ENCODE measurements at places on chromosomes 7 and 10. TPM values are rescaled to one million over a fixed set of nuclear protein-coding genes. Genes with fewer than 3 reads are reported as not detected.
A peak's percentile ranks its signal among the peaks of the same experiment; 100 is the strongest.

Gene MUC3A
- total RNA-seq = not detected

Gene SGCE
- total RNA-seq = 0.93 TPM

Gene COL13A1
- total RNA-seq = not detected

Gene NPY4R2
- total RNA-seq = not detected

Gene PCDH15
- not detected for total RNA-seq

- no peaks in the 10 kb centered on the region for H3K4me1 ChIP-seq
- no peak overlapping the region for H3K4me3 ChIP-seq
- no peak overlapping the region for H3K27ac ChIP-seq
- no peaks in the 10 kb centered on the region for H3K27me3 ChIP-seq
- no peak for DNase-seq
Observed at GRCh38 chr10:36591436-36591835, 534.0 kb upstream of the ANKRD30A start.

GRCh38 chr10:1366811-1367425 is 310.7 kb downstream of the WDR37 start:
- H3K36me3 ChIP-seq = no peaks in the 10 kb centered on the region
- H3K4me1 ChIP-seq = no peaks in the 10 kb centered on the region
- H3K4me3 ChIP-seq = no peak overlapping the region
- DNase-seq = peak; percentile 4

DNA sequence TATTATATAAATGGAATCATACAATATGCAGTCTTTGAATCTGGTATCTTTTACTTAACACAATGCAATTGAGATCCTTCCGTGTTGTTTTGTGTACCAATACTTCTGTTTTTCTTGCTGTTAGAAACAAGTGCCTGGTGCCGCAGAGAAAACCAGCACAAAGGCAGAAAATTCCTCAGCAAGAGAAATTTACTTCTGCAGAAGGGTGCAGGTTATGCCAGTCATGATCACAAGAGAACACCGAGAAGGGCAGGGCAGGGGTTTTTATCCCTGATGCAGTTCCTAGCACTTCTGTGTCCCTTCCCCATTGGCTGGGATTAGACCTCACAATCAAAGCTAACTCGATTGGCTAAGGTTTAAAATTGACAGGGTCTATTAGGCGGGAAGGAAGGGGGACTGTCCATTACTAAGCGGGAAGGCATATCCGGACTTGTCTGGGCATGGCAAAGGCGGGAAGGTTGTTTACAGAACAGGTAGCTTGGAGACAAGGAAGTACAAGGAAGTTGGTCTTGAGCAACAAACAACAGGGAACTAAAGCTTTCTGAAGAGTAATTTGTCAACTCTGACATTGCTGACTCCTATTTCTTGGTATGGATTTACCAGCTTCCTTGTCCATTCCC is 2.4 kb upstream of the ZNF33B start:
- peak overlapping the region; percentile 24 for H3K4me3 ChIP-seq
- H3K27me3 ChIP-seq = no peaks in the 10 kb centered on the region
- H3K4me1 ChIP-seq = peaks cover 28% of the 10 kb centered on the region
- peaks cover 18% of the 10 kb centered on the region for H3K36me3 ChIP-seq

GRCh38 chr10:78184851-78185692 is 151.4 kb downstream of the RPS24 start:
- no peak overlapping the region for H3K27ac ChIP-seq
- H3K4me1 ChIP-seq = no peaks in the 10 kb centered on the region
- H3K4me3 ChIP-seq = no peak overlapping the region
- DNase-seq = no peak
- H3K36me3 ChIP-seq = no peaks in the 10 kb centered on the region

- no peak for DNase-seq
- H3K4me1 ChIP-seq = peaks cover 5% of the 10 kb centered on the region
- no peak overlapping the region for H3K4me3 ChIP-seq
- H3K36me3 ChIP-seq = peaks cover 4% of the 10 kb centered on the region
Observed at GRCh38 chr10:49268185-49268584, 30.8 kb upstream of the C10orf71 start.

DNA sequence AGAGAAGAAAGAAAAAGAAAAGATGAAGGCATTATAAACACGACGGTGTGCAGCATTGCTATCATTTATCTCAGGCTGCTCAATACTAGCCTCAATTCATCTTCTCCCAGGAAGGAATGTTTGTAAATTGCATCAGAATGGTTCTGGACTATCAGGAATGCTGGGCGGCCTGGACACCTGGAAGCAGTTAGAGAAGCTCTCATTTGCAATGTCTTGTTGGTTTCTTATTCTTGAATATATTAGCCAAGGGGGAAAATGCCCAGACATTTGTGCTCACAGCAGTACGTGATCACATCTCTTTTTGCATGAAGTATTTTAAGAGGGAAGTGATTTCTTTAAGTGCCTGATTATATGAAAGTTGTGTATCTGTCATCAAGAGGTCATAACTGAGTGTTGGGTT is 85.6 kb upstream of the IMMP2L start:
- H3K27ac ChIP-seq = no peak overlapping the region
- H3K27me3 ChIP-seq = no peaks in the 10 kb centered on the region
- H3K4me3 ChIP-seq = no peak overlapping the region
- H3K4me1 ChIP-seq = no peaks in the 10 kb centered on the region
- no peak for DNase-seq
- no peaks in the 10 kb centered on the region for H3K36me3 ChIP-seq

- no peaks in the 10 kb centered on the region for H3K27me3 ChIP-seq
- no peak for DNase-seq
- no peak overlapping the region for H3K4me3 ChIP-seq
- no peaks in the 10 kb centered on the region for H3K36me3 ChIP-seq
Observed at GRCh38 chr7:30168835-30169573, 34.2 kb downstream of the MTURN start.

- peaks cover under 1% of the 10 kb centered on the region for H3K36me3 ChIP-seq
- H3K27ac ChIP-seq = no peak overlapping the region
- DNase-seq = no peak
Observed at GRCh38 chr7:96250776-96251361, 71.0 kb downstream of the SLC25A13 start.

All from activated CD4-positive, alpha-beta memory T cell treated with anti-CD3 and anti-CD28 coated beads, Interleukin-2, amount 10 ng/mL, durations not matched to agents 7 days and 5 days (primary cell).